ENCODE measurements at places on chromosomes 6 and 20.

DNA sequence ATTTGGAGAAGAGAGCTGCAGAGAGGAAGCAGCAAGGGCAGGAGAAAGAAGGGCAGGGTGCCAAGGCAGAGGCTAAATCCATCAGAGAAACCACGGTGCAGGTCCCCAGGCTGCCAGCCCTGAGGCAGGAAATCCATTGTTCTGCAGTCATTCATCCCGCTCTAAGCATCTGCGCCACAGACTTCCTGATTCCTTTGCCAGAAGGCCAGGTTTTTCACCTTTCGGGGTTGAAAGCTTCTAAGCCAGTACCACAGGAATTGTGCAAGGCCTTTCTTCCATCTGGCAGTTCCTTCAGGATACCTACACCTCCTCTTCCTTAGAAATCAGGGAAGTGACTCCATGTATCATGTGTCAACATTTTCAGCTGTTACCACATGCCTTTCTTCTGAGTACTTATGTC, 45.6 kb downstream of the ADGRF5 start:
- peak; percentile 3 for DNase-seq

- no peak for DNase-seq
These were observed 9.9 kb downstream of the PSMA7 start for GRCh38 chr20:62133051-62133845.

- DNase-seq = peak; percentile 2
These were observed 135.9 kb downstream of the KHDRBS2 start for GRCh38 chr6:62150048-62150663.

DNA sequence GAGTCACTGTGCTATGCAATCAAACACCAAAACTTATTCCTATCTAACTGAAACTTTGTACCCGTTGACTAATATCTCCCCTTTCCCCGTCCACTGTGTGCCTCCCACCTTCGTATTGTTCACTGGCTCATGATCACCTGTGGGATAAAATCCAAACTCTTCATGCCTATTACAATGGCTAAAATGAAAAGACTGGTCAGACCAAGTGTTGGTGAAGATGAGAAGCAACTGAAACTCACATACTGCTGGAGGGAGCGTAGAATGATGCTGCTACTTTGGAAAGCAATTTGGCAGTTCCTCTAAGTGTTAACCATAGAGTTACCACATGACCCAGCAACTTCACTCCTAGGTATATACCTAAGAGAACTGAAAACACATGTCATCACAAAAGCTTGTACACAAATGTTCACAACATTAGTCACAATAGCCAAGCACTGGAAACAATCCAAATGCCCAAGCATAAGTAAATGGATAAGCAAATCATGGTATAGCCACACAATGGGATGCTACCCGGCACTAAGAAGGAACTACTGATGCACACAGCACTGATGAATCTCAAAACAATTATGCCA, 13.1 kb downstream of the RPS10 start:
- no peak for DNase-seq

- no peak for DNase-seq
These were observed 267.9 kb downstream of the ADGRG6 start for GRCh38 chr6:142569676-142570075.

- DNase-seq = no peak
These were observed 493 bp downstream of the CD83 start for GRCh38 chr6:14118091-14118439.

GRCh38 chr6:44606504-44606903, 219.0 kb downstream of the CDC5L start:
- DNase-seq = no peak

GRCh38 chr6:40627316-40627715, 40.2 kb upstream of the LRFN2 start:
- DNase-seq = peak; percentile 14

DNA sequence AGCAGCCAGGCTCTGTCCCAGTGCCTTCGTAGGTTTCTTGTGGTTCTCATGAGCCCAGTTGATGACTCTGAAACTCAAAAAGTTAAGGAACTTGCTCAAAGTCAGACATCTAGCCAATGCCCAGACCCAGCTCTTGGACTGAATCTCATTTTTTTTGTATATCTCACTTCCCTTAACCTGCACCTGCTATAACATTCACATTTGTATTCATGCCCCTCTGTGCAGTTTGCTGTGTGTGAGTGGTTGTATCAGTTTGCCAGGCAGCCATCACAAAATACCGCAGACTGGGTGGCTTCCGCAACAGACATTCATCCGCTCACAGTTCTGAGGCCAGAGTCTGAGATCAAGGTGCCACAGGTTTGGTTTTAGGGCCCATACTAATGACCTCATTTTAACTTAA, 49.9 kb downstream of the IPCEF1 start:
- no peak for DNase-seq

GRCh38 chr6:167267921-167268401, 23.2 kb upstream of the UNC93A start:
- no peak for DNase-seq

- no peak for DNase-seq
These were observed 43.7 kb downstream of the CEBPB start for GRCh38 chr20:50234288-50234687.
